ENCODE measurements at places on chromosomes 13 and 19. TPM values are rescaled to one million over a fixed set of nuclear protein-coding genes. Genes with fewer than 3 reads are reported as not detected.

Gene GPR12
- total RNA-seq, result not detected

Gene SLC1A6
- total RNA-seq, result not detected

Gene PCDH9
- 0.14 TPM for total RNA-seq

Gene NLRP4
- total RNA-seq, result not detected

Gene ZNF146
- total RNA-seq, result 71.9 TPM

Gene WDR88
- not detected for total RNA-seq

Gene PGLYRP2
- 0.19 TPM for total RNA-seq

Gene MYO1F
- 332 TPM for total RNA-seq

GRCh38 chr13:95176611-95177259, 124.5 kb downstream of the ABCC4 start:
- DNase-seq, result no peak
- H3K27me3 ChIP-seq, result no peaks in the 10 kb centered on the region
- H3K4me3 ChIP-seq, result no peak overlapping the region
- H3K36me3 ChIP-seq, result peaks cover 43% of the 10 kb centered on the region
- peak overlapping the region; percentile 49 for H3K27ac ChIP-seq
- H3K4me1 ChIP-seq, result peaks cover 17% of the 10 kb centered on the region

- H3K4me3 ChIP-seq, result no peak overlapping the region
- no peaks in the 10 kb centered on the region for H3K36me3 ChIP-seq
- no peak overlapping the region for H3K27ac ChIP-seq
- no peak for DNase-seq
Measured at GRCh38 chr13:23561261-23561660, 9.0 kb upstream of the TNFRSF19 start.

DNA sequence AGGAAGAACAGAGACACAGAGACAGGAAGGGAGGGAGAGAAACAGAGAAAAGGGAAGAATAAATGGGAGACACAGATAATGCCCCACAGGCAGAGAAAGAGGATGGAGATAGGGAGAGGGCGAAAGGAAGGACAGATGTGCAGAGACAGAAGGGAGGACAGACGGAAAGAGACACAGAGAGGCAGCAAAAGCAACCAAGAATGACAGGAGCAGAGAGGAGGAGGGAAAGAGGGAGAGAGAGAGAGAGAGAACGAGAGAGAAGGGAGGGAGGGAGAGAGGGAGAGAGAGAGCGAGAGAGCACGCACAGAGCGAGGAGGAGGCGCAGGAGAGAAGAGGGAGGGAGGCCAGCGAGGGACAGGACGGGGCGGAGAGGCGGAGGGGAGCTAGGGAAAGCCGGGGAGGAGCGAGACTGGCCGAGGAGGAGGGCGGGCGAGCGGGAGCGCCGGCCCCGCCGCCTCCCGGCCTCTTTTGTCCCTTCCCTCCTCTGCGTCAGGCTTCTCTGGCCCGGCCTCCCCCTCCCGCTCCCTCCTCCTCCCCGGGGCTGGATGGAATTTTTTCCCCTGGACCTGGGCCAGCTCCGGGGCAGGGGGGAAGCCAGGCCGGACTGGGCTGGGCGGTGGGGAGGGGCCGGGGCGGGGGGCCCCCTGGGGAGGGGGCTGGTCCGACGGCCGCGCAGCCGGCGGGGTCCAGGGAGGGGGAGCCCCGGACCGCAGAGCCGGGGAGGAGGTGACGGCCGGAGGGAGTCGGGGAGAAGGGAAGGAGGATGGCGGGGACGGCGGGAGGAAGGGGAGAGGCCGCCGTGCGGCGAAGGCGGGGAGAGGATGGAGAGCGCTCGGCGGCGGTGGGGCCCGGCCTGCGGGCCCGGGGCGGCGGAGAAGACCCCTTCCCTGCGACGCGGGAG, 4.2 kb upstream of the SPACA6 start:
- peaks cover 4% of the 10 kb centered on the region for H3K36me3 ChIP-seq
- peak overlapping the region; percentile 32 for H3K27ac ChIP-seq
- peak; percentile 47 for DNase-seq
- H3K4me3 ChIP-seq, result peak overlapping the region; percentile 81

DNA sequence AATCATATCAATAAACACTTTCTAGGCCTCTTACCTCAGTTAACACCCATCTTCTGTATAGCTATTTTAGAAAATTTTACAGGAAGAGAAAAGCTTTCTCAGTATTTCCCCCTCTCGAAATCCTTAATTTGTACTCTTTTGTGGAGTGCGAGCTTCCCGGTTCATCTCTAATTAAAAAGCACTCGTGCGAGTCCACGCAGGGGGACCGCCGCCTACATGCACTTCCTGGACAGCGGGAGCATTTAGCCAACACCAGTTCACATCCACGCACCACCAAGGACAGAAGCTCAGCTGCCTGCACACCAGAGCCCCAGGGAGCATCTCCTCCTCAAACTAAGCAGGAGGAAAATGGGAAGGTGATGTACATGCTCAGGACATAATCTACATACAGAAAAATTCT, 60.0 kb downstream of the RASA3 start:
- H3K27me3 ChIP-seq, result no peaks in the 10 kb centered on the region
- H3K27ac ChIP-seq, result no peak overlapping the region
- DNase-seq, result no peak

GRCh38 chr13:93398167-93399035, 171.8 kb downstream of the GPC6 start:
- H3K4me1 ChIP-seq, result no peaks in the 10 kb centered on the region
- no peak overlapping the region for H3K27ac ChIP-seq
- DNase-seq, result no peak
- H3K36me3 ChIP-seq, result no peaks in the 10 kb centered on the region
- H3K4me3 ChIP-seq, result no peak overlapping the region

- H3K27ac ChIP-seq, result no peak overlapping the region
- no peak for DNase-seq
- no peak overlapping the region for H3K4me3 ChIP-seq
Measured at GRCh38 chr13:46659413-46660065, 106.6 kb downstream of the LRCH1 start.

- no peak overlapping the region for H3K27ac ChIP-seq
- H3K36me3 ChIP-seq, result peaks cover 20% of the 10 kb centered on the region
- no peak overlapping the region for H3K4me3 ChIP-seq
- H3K4me1 ChIP-seq, result peaks cover 14% of the 10 kb centered on the region
- DNase-seq, result no peak
Measured at GRCh38 chr19:35883882-35884281, 15.5 kb downstream of the APLP1 start.

DNA sequence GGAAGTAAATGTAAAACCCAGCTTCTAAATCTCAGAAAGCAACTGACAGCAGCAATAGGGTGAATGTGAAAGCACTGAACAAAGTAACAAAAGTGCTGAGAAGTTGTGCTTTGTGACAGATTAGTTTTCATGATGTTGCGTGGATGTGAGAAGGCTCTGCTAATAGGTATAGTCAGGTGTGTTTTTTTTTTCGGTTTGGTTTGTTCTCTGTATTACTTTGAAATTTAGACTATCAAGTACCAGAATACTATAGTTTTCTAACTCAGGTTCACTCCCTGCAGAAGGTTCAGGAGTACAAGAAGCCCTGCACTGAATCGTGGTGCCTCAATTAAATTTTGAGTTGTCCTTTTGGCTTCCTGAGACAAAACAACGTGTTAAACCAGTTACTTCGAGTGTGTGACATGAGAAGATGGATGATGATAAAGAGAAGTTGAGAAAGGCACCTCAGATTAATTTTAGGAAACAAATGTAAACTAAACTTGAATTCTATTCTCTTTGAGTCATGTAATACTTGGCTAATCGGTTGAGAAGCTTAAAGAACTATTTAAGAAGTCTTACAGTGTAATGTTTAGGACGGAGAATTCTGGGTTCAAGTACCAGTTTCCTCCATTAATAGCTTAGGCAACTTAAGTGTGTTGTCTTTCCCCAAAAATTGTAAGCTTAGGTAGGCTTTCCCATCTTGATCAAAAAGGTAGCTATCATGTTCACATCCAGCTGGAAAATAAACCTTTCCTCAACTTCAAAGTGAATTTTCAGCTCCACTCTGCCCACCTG, 10.3 kb downstream of the MIR17HG start:
- no peaks in the 10 kb centered on the region for H3K27me3 ChIP-seq
- no peak overlapping the region for H3K27ac ChIP-seq
- DNase-seq, result no peak
- peaks cover 27% of the 10 kb centered on the region for H3K36me3 ChIP-seq
- H3K4me3 ChIP-seq, result no peak overlapping the region
- peaks cover 10% of the 10 kb centered on the region for H3K4me1 ChIP-seq

DNA sequence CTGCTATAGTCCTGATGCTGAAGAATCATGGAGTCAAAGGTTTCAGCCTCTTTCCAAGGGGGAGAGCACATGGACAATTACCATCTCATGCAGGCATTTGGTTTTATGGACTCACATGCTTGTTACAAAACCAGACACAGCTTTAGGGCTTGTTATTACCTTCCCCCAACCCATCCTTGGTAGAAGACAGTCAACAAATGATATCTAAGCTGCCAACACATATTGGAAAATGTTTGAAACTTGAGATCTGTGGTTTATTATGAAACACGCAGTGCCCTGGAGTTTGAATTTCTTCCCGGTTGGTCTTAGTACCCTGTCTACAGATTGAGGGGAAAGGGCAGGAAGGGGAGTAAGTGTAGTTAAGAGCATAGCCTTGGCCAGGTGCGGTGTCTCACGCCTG, 12.5 kb upstream of the CYP2A6 start:
- H3K27me3 ChIP-seq, result peaks cover 28% of the 10 kb centered on the region
- H3K4me1 ChIP-seq, result no peaks in the 10 kb centered on the region
- H3K27ac ChIP-seq, result no peak overlapping the region
- H3K36me3 ChIP-seq, result no peaks in the 10 kb centered on the region
- no peak for DNase-seq

DNA sequence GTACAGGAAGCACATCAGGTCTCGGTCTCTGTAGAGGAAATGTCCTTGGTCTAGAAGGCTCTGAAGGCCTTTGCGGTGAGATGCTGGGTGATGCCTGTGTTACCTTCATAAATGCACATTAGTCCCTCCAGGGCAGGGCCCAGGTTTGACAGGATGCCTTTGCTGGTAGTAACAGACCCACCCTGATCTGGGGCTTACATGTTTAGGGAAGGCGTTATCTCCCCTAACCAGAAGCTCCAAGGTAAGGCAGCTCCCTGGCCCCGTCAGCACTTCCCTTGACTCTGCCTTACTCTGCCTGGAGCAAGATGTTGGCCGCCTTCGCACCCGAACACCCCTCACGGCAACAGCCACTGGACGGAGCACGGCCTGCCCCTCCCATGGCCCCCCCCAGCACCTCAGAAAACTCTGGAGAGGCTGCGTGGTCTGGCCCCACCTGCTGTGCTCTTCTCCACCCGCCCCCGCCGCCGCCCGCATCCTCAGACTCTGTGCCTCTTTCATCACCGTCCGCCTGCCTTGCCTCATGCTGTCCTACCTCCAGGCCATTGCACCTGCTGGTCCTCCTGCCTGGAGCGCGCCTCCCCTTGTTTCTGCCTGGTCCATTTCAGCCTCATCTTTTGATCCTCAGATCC, 9.1 kb downstream of the AP2A1 start:
- peak overlapping the region; percentile 22 for H3K4me3 ChIP-seq
- H3K27me3 ChIP-seq, result no peaks in the 10 kb centered on the region
- peaks cover 27% of the 10 kb centered on the region for H3K4me1 ChIP-seq
- DNase-seq, result no peak

DNA sequence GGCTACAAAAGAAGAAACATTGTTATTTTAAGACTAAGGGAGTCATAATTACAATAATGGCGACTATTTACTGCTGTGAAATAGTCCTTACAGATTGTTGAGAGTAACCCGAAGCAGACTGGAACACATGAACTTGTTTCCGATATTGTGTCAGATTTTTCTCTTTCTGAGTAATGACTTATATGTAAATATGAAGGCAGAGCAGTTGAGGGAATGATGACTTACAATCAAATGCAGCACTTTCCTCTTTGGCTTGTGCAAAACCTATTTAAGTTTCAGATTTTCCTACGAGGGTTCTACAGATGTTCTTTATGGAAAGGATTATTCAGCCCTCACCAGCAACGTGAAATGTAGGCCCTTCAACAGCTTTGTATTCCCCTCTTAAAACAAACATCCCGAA, 198.6 kb downstream of the RGCC start:
- H3K36me3 ChIP-seq, result no peaks in the 10 kb centered on the region
- peaks cover 2% of the 10 kb centered on the region for H3K4me1 ChIP-seq
- no peak overlapping the region for H3K27ac ChIP-seq
- H3K27me3 ChIP-seq, result no peaks in the 10 kb centered on the region

DNA sequence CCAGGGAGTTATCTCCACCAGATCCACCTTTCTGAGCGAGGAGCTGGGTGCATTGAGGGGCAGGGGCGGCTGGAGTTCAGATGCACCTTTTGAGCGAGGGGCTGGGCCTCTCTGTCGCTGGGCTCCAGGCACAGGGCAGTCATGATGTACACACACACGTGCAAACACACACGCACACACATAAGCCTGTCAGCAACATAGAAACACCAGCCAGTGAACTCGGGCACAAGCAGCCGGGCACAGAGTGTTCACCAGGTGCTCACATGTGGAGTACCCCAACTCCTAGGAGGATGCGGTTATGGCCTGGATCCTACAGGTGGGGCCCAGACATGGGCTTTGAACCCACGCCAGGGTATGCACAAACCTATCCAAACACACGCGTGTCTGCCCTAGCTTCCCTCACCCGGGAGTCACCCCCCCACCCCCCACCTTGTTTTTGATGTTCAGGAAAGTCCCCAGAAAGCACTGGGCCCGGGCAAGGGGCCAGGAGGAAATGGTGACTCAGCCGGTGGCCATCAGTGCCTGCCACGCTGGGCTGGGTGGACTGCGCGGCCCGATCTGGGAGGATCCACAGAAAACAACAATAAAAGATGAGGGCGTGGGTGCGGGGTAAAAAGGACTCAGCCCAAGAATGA, 13.3 kb downstream of the ARRDC2 start:
- peaks cover 49% of the 10 kb centered on the region for H3K4me1 ChIP-seq
- peak overlapping the region; percentile 89 for H3K4me3 ChIP-seq
- H3K27ac ChIP-seq, result peak overlapping the region; percentile 98
- H3K36me3 ChIP-seq, result peaks cover 2% of the 10 kb centered on the region

GRCh38 chr19:35973487-35973886, 21.5 kb upstream of the SDHAF1 start:
- no peaks in the 10 kb centered on the region for H3K36me3 ChIP-seq
- peaks cover 2% of the 10 kb centered on the region for H3K4me1 ChIP-seq
- no peak overlapping the region for H3K27ac ChIP-seq
- no peak for DNase-seq
- H3K4me3 ChIP-seq, result no peak overlapping the region

DNA sequence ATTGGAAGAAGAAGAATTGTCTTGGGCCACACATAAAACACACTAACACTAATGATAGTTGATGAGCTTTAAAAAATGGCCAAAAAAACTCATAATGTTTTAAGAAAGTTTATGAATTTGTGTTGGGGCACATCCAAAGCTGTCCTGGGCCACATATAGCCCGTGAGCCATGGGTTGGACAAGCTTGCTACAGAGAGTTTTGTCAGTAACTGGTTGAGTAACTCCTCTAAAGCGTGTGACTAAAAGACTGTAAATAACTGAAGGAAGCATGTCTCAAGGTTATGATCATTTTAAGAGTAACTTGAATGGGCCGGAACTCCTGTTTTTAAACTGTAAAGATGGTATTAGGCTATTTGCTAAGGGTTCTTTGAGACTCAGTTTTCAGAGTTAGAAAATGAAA, 118.0 kb downstream of the KL start:
- no peak for DNase-seq
- H3K4me3 ChIP-seq, result no peak overlapping the region
- no peaks in the 10 kb centered on the region for H3K36me3 ChIP-seq
- H3K27ac ChIP-seq, result no peak overlapping the region
- H3K4me1 ChIP-seq, result no peaks in the 10 kb centered on the region

- peaks cover 1% of the 10 kb centered on the region for H3K36me3 ChIP-seq
- DNase-seq, result no peak
- H3K4me1 ChIP-seq, result no peaks in the 10 kb centered on the region
Measured at GRCh38 chr19:6312018-6312417, 21.4 kb downstream of the ACER1 start.

GRCh38 chr19:18894254-18895037, 1.5 kb downstream of the CERS1 start:
- peaks cover 2% of the 10 kb centered on the region for H3K36me3 ChIP-seq
- no peak overlapping the region for H3K27ac ChIP-seq
- no peak for DNase-seq
- peaks cover 6% of the 10 kb centered on the region for H3K4me1 ChIP-seq
- H3K4me3 ChIP-seq, result no peak overlapping the region

- peaks cover 2% of the 10 kb centered on the region for H3K36me3 ChIP-seq
- no peak overlapping the region for H3K27ac ChIP-seq
Measured at GRCh38 chr13:41997396-41997795, 36.5 kb upstream of the VWA8 start.
